GF-D8 (cell line): ENCODE measurements at places on chromosomes 5 and 9.

GRCh38 chr5:144395704-144396103 lies 225.0 kb downstream of the KCTD16 start:
- no peak for DNase-seq

DNA sequence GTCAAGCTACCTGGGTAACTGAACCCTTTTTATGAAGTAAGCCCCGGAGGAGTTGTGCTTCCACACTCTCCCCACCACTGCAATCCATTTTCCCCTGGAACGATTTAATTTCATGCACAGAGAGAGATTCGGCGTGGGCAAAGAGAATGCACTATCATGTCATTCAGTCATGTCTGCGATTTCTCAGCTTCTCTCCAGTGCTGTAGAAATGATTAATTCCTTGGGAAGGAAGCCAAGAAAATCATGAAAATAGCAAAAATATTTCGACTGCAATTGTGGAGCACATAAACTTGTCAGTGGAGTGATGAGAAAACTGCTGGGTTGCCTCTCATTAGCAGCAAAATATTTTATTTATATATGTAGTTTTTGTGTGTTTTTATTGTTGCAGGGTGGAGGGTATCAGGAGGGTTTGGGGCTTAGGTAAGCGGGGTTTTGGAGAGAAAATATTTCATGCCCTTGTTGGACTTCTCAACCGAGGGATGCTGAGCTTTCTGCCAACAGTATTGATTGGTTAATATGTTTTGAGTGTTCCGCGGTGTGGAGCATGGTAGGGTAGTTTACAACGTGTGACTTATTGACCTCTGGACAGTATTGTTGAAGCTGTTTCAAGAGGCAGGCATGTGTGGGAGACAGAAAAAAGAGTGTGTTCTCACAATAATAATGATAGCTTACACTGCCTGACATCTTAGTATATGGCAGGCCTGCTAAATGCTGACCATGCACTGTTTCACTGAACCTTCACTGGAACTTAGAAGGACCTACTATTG lies 69.3 kb downstream of the SGCD start:
- DNase-seq: no peak

GRCh38 chr5:101390151-101390908 lies 487.2 kb upstream of the ST8SIA4 start:
- DNase-seq: no peak

GRCh38 chr9:80797831-80798688 lies 891.3 kb downstream of the TLE1 start:
- DNase-seq: no peak

- DNase-seq: no peak
Measured at GRCh38 chr5:180604271-180604670, 13.0 kb upstream of the SCGB3A1 start.

- no peak for DNase-seq
Measured at GRCh38 chr5:155943516-155944407, 383.2 kb upstream of the SGCD start.

- no peak for DNase-seq
Measured at GRCh38 chr5:61600945-61601511, 269.0 kb downstream of the ZSWIM6 start.
